T-helper 1 cell (primary cell): ENCODE measurements at places on chromosomes 16 and 17.

GRCh38 chr16:874366-875181 is 74.0 kb upstream of the GNG13 start:
- no peak for DNase-seq

DNA sequence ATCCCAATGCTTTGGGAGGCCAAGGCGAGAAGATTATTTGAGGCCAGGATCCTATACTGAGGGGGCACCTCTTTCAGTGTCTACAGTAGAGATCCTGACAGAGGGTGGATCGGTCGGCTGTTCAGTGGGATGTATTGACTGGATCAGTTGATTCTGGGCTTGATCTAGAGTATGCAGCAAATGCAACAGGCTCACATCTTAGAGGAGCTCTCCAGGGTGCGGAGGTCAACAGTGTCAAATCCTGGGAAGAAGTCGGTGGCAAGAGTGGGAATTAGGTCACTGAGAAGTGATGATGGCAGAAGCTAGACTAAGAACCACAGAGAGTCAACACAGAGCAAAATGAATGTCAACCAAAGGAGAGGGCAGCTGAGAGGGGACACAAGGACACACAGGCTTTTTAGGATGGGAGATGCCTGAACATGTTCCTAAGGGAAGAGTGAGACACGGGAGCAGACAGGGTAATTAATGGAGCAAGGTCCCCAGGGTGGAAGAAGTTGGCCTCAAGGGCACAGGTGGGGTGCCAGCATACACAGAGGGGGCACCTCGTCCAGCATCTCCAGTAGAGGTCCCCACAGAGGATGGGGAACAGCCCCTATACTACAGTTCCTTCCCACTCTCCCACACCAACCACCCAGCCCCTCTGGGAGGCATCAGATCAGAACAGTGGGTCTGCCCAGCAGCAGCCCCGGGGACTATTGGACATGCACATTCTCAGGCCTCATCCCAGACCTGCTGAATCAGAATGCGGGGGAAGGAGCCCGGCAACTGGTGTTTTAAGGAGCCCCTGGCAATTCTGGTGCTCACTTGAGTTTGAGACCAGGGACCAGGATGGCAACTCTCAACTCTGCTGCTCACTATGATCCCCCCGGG is 10.0 kb upstream of the CYTH1 start:
- DNase-seq, result no peak

- no peak for DNase-seq
These were observed 129.4 kb downstream of the ASIC2 start for GRCh38 chr17:33163533-33164168.

DNA sequence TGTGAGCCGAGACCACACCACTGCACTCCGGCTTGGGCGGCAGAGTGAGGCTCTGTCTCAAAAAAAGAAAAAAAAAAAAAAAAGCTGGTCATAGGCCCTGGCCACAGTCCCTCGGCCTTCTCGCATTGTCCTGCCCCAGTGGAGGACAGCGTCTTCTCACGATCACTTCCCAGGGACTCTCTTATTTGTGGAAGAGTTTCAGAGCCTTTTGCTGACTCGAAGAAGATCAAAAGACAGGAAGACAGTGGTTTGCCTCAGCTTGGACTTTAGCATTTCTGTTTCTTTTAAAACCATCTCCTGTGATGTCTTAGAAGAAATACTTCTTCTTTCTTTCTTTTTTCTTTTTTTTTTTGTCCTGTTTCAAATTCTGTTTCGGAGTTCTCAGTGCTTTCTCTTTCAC is 210.0 kb downstream of the FTO start:
- DNase-seq, result no peak

- no peak for DNase-seq
These were observed 391.1 kb downstream of the SOX9 start for GRCh38 chr17:72511874-72512273.

- DNase-seq, result peak; percentile 62
These were observed at the start of gene ADCY9 for GRCh38 chr16:4116325-4117249. Gene ADCY9, minus strand, starts transcription at chr16:4116442. Its CDS starts 1,000 bp downstream, at chr16:4115442.

DNA sequence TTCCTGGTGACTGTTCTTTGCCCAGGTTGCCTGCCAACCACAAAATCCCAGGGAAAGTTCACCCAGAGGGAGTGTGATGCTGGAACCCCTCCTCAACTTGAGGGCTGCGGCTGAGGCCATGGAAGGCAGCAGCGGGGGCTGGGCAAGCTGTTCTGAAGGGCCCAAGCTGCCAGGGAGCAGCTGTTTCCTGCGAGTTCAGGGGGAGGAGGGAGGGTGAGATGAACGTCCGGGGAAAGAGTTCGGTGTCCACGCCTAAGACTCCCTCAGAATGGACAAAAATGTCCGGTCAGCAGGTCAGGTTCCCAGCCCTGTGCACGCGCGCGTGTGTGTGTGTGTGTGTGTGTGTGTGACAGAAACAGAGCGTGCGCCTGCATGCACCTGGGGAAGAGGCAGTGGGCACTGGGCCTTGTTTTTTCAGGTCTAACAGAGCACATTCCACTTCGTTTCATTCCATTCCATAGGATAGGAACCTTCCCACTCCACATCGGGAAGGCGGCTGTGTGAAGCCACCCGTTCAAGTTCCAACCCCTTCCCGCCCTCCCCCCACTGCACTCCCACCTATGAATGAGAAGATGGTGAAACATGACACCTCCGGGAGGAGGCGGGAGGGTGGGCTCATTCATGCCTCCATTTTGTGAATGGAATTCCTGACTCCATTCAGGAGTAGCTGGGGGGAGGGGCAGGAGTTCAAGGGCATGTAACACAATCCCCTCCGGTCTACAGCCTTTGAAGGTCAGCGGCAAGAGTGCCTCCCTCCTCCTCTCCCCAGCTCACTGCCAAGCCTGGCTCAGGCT is 15.7 kb downstream of the ETV4 start:
- no peak for DNase-seq

DNA sequence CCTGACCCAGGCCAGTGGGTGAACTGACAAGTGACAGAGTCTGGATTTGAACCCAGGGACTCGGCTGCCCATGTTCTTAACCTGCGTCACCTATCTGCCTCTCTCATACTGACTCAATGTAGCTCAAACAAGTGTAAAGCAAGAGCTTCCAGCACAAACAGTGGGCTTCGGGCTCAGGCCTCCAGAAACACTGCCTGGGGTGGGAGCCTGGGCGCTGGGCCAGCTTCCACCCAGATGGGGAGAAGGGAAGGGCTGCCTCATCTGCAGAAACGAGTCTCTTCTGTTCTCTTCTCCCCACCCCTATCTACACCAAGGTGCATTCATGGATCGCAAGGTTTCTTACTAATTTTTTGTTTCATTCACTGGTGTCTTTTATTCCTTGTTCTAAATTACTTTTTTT is 1.3 kb downstream of the CDRT4 start:
- no peak for DNase-seq

DNA sequence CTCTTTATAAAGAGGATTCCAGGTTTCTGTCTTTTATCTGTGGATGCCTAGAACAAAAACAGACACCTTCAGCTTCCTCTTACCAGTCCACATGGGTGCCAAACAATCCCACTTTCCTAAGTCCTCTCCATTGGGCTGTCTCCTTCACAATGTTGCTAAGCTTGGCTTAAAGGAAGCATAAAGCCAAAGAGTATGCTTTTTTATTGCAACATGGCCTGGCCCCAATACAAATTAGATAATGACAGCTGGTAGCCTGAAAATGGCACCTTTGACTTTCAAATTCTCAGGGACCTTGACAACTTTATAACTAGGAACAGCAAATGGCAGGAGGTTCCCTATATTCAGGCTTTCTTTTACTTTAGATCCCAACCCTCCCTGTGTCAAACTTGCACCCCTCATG is 55.8 kb downstream of the SLFN5 start:
- DNase-seq, result no peak

DNA sequence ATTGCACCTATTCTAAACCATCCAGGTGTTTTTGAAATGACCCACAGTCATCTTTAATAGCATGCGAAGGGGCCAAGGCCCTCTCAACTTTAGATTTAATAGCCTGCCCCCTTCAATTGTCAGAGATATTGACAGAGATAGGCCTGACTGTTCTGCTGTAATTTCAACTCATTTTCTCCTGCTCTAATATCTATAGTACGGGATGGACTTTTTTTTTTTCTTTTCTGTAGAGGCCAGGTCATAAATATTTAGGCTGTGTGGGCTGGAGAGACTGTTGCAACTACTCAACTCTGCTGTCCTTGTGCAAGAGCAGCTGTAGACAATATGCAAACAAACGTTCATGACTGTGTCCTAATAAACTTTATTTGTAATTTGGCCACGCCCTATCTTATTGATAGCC is 24.7 kb upstream of the KRT20 start:
- no peak for DNase-seq

DNA sequence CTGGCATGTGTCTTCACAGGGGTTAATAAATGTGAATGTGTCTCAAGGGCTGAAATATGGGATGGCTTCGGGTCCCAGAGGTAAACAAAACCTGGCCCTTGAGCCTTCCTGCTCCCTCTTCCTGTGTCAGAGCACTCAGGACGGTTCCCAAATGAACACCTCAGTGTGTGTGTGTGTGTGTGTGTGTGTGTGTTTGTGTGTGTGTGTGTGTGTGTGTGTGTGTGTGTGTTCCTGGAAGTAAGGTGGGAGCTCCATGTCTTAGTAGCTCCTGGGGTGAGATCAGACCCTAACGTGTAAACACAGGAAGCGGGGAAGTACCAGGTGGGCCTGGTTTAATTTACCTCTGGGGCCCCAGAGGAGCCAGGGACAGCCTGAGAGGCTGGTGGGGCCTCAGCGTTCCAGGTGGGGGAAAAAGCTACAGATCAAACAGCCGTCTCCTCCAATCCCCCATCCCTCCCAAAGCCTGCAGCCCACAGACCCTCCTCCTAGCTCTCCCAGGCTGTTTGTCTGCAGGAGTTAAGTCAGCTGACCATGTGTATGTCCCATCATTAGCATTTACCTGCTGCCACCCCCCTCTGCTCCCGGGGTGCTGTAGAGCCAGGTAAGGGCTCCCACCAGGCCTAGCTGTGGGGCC is 6.1 kb downstream of the KIF19 start:
- no peak for DNase-seq

GRCh38 chr16:74463888-74464287 is 42.6 kb upstream of the CLEC18B start:
- DNase-seq, result no peak

DNA sequence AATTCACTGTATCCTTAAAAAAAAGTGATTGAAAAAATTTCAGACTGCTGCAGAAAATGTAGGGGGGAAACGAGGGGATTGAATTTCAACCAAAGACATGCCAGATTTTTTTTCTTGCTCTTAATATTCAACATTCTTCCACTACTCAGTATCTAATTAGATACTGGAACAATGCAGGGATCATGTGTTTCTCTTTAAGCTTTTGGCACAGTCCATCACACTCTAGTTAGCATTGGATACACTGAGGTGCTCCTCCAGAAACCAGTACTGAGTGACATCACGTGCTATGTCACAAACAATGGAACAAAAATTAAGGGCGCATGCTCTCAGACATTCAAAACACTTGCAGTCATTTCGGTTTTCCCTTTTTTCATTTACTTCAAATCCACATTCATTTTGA is 298.6 kb upstream of the PSMD7 start:
- DNase-seq, result no peak

DNA sequence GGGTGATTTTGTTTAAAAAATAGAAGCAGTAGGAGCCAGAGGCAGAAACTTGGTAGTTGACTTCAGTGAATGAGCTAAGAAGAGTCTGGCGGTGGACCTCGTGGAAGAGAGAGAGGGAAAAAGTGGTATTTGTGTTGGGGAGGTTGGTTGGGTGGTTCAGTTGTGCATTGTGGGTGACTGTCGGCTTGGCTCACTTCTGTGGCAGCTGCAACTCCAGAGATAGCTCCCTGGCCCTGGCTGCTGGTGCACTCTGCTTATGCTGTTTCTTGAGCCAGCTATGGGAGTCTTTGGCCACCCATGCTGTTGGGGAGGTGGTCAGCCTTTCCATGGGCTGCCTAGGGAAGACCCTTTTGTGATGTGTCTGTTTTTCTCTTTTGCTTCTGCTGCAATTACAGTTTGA is 50.4 kb upstream of the CRISPLD2 start:
- DNase-seq, result no peak

GRCh38 chr16:84413244-84414004 is 45.1 kb downstream of the ATP2C2 start:
- no peak for DNase-seq
